GM23248 (cell line): ENCODE measurements at places on chromosomes 2 and 18. TPM values are rescaled to one million over a fixed set of nuclear protein-coding genes. Genes with fewer than 3 reads are reported as not detected.

- H3K4me3 ChIP-seq = no peak overlapping the region
- H3K36me3 ChIP-seq = no peaks in the 10 kb centered on the region
- no peaks in the 10 kb centered on the region for H3K27me3 ChIP-seq
- H3K27ac ChIP-seq = no peak overlapping the region
These were observed 47.7 kb upstream of the SCG2 start for GRCh38 chr2:223649554-223650533.

Gene CCDC121
- total RNA-seq = 1.6 and 3.4 TPM in 2 replicates

Gene UGT1A3
- total RNA-seq = not detected in 2 replicates

Gene VWA3B
- total RNA-seq = not detected in 2 replicates

GRCh38 chr2:2484301-2484700 is 153.2 kb upstream of the MYT1L start:
- H3K27me3 ChIP-seq = no peaks in the 10 kb centered on the region
- no peaks in the 10 kb centered on the region for H3K36me3 ChIP-seq
- no peaks in the 10 kb centered on the region for H3K4me1 ChIP-seq

DNA sequence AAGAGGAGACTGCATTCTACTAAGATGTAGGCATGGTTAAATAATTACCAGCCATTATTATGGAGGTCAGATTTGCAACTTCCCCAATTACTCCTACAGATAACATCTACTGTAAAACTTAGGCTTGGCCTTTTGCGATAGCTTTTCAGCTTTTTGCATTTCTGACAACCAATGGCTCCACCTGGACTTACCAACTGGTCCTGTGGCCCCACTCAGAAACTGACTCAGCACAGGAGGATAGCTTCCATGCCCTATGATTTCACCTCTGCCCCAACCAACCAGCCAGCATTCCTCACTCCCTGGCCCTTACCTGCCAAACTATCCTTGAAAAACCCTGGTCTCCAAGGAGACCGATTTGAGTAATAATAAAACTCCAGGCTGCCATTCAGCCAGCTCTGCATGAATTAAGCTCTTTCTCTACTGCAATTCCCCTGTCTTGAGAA is 28.2 kb downstream of the TUBB6 start:
- H3K27me3 ChIP-seq = no peaks in the 10 kb centered on the region
- H3K4me1 ChIP-seq = peaks cover 10% of the 10 kb centered on the region; the same call in 1 of the 2 replicates
- H3K4me3 ChIP-seq = no peak overlapping the region
- H3K36me3 ChIP-seq = peaks cover 8% of the 10 kb centered on the region
- no peak for DNase-seq
